PC-9 (cell line): ENCODE measurements at places on chromosomes 11 and 22.

DNA sequence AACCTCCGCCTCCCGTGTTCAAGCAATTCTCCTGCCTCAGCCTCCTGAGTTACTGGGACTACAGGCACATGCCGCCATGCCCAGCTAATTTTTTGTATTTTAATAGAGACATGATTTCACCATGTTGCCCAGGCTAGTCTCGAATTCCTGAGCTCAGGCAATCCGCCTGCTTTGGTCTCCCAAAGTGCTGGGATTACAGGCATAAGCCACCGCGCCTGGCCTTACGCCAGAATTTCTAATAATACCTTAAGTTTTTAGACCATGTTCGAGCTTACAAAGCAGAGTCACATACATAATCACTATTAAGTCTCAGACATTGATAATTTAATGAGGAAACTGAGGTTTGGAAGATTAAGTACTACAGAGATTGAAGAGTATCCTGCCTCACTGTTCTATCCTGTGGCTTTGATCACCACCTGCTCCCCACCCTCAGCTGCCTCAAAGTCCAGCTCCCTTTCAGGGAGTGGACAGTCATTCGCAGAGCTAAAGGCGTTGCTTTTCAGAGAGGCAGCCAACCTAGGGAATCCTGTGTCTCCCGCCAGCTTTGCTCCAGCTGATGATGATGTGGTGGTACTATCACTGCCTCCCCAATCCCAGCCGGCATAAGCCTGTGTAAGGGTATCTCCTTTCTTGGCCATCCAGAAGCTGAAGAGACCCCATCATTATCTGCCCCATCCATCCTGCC lies 7.7 kb downstream of the UBASH3B start:
- DNase-seq: no peak

DNA sequence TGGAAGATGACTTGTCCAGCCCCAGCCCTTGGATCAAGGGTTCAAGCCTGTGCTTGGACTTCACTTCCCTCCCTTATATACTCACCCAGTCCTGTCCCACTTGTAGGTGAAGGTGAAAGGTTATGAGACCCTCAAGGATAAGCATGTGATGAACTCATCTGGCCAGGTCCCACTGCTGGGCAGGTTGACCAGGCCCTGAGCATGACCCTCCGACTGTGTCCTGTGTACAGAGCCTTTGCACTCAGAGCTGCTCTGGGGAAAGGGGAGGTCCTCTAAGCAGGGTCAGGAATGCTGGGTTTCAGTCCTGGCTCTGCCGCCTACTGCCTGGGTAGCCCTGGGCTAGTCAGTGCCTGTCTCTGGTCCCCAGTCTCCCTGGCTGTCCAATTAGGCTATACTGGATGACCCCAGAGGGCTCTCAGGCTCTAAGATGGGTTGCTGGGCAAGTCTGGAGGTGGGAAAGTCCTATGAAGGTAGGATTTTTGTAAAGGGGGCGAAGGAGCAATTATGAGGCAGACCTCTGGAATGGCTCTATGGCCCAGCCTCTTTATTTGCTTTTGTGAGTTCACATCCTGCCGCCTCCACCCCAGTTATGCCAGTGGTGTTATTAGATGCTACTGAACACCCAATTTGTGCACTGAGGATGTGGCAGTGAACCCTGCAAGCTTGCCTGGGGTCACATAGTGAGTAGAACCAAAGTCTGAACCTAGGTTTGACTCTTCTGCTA lies 14.1 kb downstream of the DGAT2 start:
- peak; percentile 76 for DNase-seq

DNA sequence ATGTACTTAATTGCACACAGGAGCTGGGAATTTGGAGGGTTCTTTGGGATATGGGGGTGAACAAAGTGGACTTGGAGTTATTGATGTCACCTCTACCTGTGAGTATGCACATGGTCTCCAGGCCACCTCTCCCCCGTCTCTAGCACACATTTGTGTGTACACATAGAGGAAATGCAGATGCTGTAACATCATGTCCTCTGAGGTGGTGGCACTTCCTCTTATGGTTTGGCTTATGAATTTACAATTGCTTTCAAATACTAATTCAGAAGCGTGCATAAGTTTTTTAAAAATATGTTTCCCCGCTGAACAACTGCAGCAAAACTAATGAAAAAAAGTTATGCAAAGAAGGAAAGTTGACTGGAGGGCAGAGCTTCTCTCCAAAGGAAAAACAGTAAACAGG lies 152.0 kb upstream of the TENM4 start:
- no peak for DNase-seq

GRCh38 chr11:60208146-60208895 lies 25.4 kb upstream of the MS4A6A start:
- no peak for DNase-seq

GRCh38 chr22:30918761-30919160 lies 49.8 kb downstream of the MORC2 start:
- no peak for DNase-seq

DNA sequence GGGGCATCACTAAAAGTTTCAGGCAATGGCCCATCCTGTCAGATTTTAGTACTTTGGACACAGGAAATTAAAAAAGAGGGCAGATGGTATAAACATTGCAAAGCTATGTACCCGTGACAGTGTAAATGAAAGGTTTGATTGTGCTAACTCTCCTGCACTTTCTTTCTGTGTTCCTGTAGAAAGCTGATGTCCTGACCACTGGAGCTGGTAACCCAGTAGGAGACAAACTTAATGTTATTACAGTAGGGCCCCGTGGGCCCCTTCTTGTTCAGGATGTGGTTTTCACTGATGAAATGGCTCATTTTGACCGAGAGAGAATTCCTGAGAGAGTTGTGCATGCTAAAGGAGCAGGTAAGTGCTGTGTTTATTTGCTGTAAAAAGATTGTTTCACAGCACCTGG lies 10.3 kb downstream of the CAT start:
- DNase-seq: peak; percentile 4

DNA sequence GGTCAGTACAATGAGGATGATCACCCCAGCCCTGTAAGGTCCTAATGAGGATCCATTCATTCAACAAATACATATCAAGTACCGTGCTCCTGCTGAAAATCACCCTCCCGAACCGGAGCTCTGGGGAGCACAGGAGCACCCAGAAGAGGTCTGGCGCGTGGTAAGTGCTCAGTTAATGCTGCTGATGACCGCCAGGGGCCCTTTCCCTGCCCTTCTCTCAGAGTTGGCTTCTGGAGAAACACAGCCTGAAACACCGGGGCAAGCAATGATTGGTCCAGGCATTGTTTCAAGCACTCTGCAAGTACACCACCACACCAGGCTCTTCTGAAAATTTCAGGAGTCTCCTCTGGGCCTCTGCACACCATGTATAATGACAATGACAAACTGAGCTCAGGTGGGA lies 3.8 kb upstream of the CCDC86 start:
- DNase-seq: no peak

GRCh38 chr11:115238791-115239190 lies 265.4 kb downstream of the CADM1 start:
- no peak for DNase-seq

GRCh38 chr11:22976146-22976545 lies 115.9 kb upstream of the CCDC179 start:
- DNase-seq: peak; percentile 60

DNA sequence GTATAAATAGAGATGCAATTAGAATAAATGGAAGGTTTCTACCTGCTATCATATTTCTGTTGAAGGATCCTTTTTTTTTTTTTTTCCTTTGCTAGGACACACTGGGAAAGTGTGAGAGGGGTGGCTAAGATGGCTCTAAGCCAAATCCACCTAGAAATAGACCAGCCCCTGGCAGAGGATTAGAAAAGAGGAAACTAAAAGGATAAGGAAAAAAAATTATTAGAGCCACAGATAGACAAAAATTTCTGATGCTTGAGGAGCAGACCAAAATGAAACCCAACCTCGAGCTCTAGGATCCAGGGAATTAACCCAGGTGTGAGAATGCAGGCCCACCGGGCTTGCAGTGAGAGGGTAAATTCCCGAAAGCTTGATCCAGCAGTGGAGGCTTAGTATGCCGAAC lies 262.3 kb downstream of the CADM1 start:
- DNase-seq: no peak

DNA sequence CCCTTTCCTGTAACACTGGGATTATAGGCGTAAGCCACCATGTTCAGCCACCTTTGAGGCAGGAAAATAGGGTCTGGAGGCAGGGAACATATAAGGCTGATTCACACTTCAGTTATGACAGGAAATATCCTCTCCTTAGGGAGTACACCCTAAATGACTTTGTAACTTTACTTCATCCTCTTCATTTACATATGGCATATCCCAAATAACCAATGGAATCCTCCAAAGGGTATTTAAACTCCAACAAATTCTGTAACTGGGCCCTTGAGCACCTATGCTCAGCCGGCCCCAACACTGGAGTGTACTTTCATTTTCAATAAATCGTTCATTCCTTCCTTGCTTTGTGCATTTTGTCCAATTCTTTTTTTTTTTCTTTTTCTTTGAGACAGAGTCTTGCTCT lies 1.6 kb upstream of the KAT5 start:
- no peak for DNase-seq

DNA sequence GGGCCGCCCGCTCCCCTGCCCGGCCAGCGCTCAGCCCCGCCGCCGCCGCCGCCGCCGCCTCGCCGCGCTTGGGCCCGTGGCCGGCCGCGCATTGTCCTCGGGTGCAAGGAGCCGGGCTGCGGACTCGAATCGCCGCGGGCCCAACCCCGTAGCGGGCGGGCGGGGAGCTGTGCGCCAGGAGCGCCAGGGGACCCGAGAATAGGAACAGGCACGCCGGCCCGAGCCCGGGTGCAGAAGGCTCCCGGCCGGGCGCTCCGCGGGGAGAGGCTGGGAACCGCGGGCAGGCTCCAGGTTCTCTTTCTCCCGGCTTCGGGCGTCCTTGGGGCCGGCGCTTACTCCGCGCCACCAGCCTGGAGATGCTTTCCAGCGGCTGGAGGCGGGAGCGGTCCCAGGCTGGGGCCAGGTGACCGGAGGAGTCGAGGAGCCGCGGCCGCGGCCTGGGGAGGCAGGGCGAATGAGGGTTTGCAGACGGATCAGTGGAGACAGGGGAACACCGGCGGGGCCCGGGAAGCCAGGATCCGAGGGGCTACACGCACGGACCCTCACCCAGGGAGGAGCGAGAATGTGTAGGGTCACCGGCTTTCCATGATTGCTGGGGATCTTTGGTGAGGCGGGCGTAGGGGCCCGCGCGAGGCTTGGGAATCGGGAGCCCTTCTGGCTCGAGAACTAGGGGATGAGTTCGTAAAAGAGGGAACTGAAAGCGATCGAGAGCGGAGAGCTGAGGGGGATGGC lies 726 bp downstream of the PKNOX2 start:
- no peak for DNase-seq

DNA sequence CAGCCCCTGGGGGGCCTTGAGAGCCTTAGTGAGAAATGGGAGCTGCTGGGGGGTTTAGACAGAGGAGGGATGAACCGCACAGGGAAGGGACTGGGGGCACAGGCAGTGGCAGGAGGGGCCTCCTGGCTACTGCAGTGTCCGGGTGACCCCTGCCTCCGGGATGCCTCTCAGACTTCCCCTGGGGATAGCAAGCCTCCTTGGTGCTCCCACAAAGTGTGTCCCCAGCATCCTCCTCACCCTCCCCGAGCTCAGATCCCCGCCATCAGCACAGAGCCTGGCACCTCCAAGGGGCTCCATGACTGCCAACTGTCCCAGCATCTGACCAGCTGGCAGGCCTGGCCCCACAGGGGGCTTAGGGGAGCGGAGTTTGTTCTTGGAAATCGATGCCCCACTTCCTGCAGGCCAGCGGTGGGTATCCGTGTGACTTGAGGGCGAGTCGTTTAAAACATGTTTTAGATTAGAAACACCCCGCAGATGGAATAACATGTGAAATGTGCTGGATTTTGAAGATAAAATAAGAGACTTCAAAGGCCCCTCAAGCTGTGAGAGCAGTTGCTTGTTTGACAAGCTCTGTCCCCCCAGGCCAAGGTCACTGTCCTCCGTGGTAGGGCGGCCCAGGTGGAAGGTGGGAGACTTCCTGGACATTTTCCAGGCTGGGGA lies 13.5 kb upstream of the FLRT1 start:
- no peak for DNase-seq

DNA sequence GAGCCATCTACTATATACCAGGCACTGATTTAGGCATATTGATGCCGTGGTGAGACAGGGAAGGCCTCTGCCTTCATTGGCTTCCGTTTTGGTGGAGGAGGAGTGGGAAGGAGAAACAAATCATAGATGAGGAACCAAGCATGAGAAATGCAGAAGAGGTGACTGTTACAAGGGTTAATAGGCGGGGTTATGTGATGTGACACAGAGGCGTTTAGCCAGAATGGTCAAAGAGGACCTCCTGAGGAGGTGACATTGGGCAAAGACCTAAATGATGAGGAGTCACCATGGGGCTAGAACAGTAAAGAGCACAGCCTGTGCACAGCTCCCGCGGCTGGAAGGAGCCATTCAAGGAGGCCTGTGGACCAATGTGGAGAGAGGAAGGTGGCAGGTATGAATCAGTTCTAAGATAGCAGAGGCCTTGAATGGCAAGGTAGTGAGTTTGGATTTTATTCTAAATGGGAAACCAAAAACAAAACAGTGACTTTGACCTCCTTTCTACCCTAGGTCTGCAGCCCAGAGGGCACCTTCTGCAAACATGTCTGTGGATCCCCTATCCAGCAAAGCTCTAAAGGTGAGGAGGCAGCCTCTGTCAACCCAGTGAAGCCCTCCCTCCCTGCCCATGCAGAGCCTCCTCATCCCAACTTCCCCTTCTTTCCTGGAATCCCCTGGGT lies 11.7 kb downstream of the MAFF start:
- DNase-seq: no peak

DNA sequence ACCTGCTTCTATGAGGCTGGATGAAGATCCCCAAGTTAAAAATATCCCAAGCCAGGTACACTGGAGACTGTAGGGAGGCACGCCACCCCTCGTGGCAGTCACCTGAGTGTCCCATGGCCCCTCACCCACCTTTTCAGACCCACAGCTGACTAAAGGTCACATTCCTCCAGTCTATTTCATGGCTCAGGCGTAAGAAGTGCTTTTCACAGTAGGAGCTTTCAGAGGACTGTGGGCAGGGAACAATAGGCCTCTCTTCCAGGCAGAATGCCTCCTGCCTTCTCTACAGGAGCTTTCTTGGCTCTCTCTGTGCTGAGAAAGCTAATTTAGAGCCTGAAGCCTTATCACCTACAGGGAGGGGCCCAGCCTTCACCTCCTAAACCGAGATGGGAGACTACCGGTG lies 73.8 kb downstream of the C11orf58 start:
- no peak for DNase-seq

- no peak for DNase-seq
These were observed 284.7 kb downstream of the MIAT start for GRCh38 chr22:26941896-26942636.

GRCh38 chr11:29985248-29985647 lies 31.6 kb downstream of the KCNA4 start:
- DNase-seq: no peak

- DNase-seq: peak; percentile 0
These were observed 483.0 kb downstream of the MN1 start for GRCh38 chr22:27318516-27318915.

DNA sequence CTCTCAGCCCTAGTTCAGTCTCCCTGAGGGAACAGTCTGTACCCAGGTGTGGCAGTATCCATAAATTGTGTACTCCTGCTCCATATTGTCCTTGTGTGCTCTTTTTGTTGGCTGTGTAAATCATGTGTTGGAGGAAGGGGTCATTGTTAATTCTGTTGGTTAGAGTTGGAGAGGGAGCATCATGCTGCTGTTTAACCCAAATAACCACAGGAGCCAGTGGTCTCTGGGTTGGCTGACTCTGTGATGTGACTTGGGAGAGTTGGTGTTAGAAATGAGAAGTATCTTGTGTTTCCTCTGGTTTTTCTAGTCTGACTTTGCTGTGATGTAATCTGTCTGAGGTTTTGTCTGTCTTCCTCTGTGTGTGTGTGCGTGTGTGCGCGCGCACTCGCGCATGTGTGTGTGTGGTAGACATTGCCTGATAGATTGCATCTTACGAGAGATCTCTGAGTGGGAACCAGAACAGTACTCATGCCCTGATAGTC lies 30.5 kb downstream of the CTNND1 start:
- DNase-seq: peak; percentile 36

- DNase-seq: no peak
These were observed 173.6 kb upstream of the CCDC90B start for GRCh38 chr11:83459798-83460197.
